T-helper 22 cell (primary cell): ENCODE measurements at places on chromosomes 11 and 22.

- DNase-seq = no peak
Observed at GRCh38 chr11:34730544-34731295, 109.8 kb downstream of the EHF start.

DNA sequence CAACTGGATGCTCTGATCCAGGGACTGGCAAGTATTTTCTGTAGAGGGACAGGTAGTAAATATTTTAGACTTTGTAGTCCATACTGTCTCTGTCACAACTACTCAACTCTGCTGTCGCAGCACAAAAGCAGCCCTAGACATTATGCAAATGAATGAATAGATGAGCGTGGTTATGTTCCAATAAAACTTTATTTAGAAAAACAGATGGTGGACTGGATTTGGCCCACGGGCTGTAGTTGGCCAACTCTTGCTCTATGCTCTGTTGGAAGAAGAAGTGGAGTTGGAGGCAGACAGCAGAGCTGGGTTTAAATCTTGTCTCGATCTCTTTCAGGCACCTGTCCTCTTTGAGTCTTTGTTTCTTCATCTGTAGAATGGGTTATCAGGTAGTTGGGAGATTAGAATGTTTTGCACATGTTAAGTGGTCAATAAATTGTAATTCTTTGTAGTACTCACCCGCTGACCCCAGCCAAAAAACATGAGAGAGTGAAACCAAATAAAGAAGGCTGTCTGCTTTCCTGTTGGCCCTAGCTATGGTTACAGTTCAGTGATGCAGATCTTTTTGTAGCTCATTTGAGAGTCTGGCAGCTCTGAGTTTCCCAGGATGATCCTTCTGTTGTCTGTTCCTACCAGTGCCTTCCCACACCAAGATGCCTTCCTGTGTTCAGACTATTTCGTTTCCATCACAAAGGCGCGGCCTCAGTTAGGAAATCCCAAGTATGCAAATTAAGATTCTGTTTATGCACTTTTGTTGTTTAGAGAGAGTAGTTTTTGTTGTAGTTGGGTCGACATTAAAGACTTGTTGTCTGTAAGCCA, 198.1 kb upstream of the SEZ6L start:
- no peak for DNase-seq

GRCh38 chr11:79274636-79275331, 166.0 kb downstream of the TENM4 start:
- DNase-seq = no peak

- DNase-seq = no peak
Observed at GRCh38 chr11:105673089-105673488, 63.2 kb downstream of the GRIA4 start.

- DNase-seq = no peak
Observed at GRCh38 chr11:90700789-90701439, 478.1 kb upstream of the CHORDC1 start.

- no peak for DNase-seq
Observed at GRCh38 chr11:18322818-18323570, 627 bp downstream of the GTF2H1 start.

DNA sequence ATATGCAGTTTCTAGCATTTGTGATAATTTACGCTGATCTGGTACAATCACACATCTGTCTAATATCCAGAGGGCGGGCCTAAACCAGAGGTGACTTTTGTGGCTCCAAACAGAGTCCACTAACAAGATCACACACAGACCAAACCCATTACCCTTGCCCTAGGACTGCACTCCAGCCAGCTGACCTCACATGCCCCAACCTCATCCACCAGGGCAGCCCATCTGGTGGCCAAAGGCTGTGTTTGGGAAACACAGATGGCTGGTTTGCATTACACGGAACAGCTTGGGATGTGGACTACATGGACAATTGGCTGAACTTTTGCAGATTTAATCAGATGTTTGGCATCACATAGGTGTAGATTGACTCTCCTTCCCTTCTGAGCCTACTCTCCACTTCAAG, 228.2 kb downstream of the GRIK4 start:
- no peak for DNase-seq

GRCh38 chr11:76700177-76701100, 29.9 kb upstream of the LRRC32 start:
- DNase-seq = no peak

DNA sequence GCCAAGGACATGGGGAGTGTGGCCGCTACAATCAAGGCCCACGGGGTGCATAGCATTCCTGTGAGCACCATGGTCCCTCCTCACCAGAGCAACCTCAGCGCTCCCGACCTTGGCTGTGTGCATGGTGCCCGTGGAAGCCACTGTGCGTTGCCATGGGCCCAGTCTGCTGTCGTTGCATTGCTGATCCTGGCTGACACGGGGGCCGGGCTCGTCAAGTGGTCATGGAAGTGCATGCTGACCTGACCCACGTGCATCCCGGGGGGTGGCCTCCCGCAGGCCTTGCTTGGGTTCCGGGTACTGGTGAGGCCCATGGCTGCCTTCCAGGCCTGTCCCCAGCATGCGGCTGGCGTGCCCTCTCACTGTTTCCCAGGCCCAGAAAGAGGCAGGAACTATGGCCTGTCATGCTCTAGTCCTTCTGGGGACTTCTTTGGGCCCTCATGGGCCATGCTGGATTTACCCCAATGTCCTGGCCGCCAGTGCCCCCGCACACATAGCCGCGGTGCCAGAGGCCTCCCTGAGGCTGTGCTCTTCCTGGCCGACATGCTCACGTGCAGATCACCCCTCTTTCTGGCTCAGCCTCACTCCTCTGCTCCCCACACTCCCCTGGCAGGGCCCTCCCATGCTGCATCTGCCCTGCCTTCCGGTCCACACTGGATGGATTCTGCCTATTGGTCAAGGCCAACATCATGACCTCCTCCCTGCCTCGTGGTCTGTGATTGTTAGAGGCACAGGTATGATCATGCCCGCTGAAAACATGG, 1258.0 kb downstream of the BRD1 start:
- no peak for DNase-seq

DNA sequence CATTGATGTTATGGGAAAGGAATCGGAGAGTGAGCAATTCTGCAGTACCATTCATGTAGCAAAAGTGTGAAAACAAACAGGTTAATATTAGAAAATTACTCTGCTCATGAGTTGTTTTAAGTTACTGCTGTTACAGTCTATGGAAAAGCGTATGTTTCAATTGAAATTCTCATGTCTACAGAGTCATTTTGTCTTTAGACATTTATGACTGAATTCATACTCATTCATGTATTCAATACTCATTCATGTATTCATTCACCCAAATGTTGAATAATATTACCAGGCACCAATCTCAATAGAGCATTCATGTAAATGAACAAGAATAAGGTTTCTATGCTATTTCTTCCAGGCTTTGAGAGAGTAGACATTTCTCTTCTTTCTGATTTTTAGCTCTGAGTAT, 8.1 kb downstream of the FLI1 start:
- no peak for DNase-seq

DNA sequence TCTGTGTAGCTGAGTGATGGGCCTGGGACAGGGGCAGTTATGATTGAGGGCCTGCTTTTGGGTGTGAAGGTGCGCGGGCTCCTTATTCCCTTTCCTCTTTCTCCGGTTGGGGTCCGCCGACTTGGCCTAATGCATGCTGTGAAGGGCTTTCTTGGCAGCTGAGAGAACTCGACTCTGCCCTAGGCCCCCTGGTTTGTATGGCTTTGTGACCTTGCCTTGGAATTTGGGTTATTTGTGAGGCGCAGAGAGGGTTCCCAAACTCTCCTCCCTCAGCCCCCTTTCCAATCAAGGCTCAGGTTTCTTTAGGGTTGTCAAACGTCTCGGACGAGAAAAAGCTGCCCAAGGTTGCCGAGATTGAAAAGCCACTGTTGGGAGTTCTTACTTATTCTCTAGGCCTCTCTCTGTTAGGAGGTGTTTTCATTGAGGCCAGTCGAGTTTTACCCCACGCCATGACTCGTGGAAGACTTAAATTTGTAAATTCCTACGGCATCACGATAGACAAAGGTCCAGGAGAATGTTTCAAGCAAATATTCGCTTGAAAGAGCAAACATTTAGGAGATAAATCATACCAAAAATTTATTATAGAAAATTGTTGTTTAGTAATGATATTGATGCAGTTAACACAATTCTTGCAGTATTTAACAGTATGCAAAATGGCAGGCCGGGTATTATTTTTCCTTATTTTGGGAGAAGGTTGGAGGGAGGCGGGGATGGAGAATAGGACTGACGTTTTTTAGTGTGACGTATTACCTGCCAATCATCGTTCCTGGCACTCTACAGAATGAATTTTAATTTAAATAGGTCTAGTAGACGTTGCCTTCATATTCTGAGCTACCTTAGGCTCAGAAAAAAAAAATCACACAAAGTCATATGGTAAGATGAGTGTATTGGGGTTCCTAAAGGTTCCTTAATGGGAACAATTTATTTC, 689 bp downstream of the PDHX start:
- no peak for DNase-seq
